ENCODE measurements at places on chromosomes 6 and 20. TPM values are rescaled to one million over a fixed set of nuclear protein-coding genes. Genes with fewer than 3 reads are reported as not detected.

Gene MAFB
- 39.6 TPM for total RNA-seq

Gene HTR1B
- 1.9 TPM for total RNA-seq

Gene PERP
- total RNA-seq = 48.1 TPM

Gene CASS4
- total RNA-seq = 3.0 TPM

Gene FAM229B
- total RNA-seq = 27.2 TPM

Gene ZFP64
- total RNA-seq = 14.6 TPM

Gene SLC32A1
- not detected for total RNA-seq

Measured in kidney (tissue), 22 donors.